ENCODE measurements at places on chromosomes 1 and 21.

- DNase-seq, result no peak
Observed at GRCh38 chr1:211287218-211287617, 28.1 kb downstream of the RCOR3 start.

DNA sequence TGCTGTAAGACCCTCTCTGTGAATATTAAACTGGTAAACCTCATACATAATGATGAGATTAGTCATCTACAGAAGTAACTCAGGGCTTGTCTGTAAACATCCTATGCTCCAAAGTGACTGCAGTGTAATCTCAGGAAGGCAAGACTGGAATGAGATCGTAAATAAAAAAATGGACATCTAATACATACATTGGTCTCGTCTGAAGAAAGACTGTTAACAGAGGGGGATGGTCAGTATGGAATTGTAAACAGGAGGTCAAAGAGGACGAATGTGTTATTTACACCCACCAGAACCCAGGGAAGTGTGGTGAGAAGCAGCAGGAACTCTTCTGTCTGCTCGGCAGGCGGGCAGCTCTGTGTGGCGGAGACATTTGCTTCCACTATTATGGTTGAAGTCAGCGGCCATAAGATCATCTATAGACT, 51.4 kb downstream of the DISC1 start:
- DNase-seq, result no peak

DNA sequence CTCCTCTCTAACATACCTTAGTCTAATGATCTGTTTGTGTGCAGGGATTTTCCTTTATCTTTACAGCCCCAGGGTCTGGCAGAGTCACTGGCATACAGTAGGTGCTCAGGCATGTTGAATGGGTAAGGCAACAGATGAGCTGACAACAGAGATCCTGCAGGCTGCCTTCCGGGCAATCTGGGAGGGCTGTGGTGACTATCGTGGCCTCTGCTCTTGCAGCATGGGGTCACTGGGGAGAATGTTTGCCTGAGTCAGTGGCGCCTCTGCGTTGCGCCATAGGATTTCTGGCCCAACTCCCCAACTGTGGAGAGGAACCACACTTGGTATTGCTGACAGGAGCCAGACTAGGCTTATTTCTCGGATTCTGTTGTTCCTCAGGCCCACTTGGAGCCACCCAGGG, 93.8 kb downstream of the LAMC2 start:
- DNase-seq, result no peak

DNA sequence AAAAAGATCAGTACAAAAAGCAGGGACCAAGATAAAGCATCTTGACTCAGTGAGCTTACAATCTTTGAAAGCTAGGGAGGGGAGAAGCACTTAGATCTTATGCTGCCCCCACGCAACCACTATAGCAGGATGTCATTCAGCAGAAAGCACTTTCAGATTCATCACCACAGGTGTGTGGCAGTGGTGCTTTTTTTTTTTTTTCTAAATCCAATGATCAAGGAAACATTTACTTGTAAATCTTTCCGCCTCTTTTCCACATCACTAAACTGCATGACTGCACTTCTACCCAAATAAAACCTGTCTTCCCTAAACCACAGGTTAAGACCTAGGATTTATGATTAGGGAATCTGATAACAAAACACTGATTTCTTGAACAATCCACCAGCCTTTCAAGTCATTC, 154.8 kb downstream of the SLC45A1 start:
- no peak for DNase-seq

DNA sequence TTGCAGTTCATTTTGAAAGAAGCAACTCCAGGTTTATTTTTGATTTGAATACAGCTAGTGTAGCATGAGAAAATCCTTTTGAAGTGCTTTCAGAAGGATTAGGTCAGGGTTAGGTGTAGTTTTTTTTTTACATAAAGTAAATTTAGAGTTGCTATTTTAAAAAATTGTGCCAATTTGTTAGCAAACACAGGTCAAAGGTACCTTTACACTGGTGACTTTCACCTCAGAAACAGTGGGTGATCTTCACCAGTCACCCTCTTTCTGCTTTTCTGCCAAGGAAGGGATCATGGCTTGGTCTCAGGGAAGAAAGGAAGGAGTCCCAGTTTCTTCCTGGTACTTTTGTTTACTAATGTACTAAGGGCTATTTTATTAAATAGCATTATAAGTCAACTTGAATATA, 111.5 kb downstream of the SDCCAG8 start:
- no peak for DNase-seq

GRCh38 chr1:203271962-203272632, 33.2 kb upstream of the BTG2 start:
- DNase-seq, result no peak

DNA sequence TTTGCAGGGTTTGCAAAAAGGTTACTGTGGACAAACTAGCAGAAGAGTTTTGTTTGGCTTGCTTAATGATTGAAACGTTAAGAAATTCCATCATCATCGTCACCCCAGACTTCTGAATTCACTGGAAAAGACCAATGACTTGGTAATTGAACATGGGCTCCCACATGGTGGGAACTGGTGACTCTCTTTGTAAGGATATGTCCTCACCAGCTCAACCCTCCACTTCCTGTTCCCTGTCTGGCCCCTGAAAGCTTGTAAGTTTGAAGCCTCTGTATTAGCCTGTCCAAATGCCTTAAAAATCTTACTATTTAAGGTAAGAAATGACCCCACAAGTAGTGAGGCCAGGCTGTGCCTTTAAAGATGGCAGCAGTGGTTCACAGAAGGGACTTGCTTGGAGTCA, 9.7 kb downstream of the SYT6 start:
- no peak for DNase-seq

DNA sequence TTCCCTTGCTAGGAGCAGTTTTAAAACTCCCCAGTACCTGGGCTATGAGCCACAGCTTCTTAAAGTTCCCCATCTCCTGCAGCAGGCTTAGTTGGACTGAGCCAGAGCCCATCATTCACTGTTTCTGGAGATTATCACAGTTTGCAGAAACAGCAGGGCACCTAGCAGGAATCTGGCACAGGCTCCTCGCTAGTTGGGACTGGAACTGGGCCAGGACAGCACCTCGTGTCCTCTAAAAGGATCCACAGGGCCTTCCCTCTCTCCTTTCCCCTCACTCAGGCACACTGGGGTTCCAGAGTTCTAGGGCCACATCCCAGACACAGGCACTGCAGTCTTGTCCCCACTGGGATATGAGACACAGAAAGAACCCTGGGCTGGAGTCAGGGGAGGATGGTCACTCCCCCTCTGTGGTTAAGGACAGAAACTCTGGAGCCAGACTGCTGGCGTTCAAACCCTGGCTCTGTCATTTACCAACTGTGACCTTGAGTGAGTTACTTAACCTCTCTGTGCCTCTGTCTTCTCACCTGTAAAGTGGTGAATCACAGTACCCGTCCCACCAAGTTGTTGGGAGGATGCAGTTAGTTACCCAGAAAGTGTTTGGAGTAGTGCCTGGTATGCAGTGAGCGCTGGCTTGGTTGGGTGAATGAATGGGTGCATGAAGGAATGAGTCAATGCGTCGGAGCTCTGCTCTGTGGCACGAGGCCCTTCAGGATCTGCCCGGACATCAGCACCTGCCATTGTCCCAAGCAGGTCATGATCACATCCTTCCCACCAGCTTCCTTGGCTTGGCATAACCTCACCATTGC, 18.8 kb upstream of the ECE1 start:
- no peak for DNase-seq

GRCh38 chr1:56416495-56416894, 162.9 kb downstream of the PLPP3 start:
- DNase-seq, result no peak

GRCh38 chr1:29272147-29272907, 36.0 kb downstream of the PTPRU start:
- no peak for DNase-seq

DNA sequence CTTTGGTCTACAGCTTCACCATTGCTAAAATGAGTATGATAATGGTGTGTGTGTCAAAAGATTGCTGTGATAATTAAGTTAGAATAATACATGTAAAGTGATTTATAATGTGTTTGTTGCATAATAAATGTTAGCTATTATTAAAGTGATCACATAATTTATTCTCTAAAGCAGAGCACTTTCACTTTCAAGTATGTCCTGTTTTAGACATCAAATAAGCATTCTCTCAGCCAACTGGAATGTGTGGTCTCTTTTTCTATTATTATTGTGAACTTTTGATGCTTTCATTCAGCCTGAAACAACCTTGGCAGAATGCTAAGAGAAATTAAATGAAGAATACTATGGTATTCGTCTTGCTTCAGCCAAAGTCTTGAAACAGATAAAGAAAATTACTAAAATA, 102.8 kb upstream of the COL11A1 start:
- DNase-seq, result no peak
